ENCODE measurements at places on chromosomes 13 and 19.

- H3K4me3 ChIP-seq, result no peak overlapping the region
- H3K27me3 ChIP-seq, result no peaks in the 10 kb centered on the region
These were observed 70.9 kb downstream of the TM9SF2 start for GRCh38 chr13:99572131-99572530.

- peak overlapping the region; percentile 53 for H3K27ac ChIP-seq
- H3K27me3 ChIP-seq, result no peaks in the 10 kb centered on the region
- peak overlapping the region; percentile 69 for H3K4me3 ChIP-seq
- peaks cover 19% of the 10 kb centered on the region for H3K36me3 ChIP-seq
These were observed 657 bp downstream of the ZNF550 start for GRCh38 chr19:57559008-57559403.

- H3K4me1 ChIP-seq, result no peaks in the 10 kb centered on the region
- no peak overlapping the region for H3K27ac ChIP-seq
- no peak overlapping the region for H3K4me3 ChIP-seq
- no peak for DNase-seq
- no peaks in the 10 kb centered on the region for H3K27me3 ChIP-seq
These were observed 845.9 kb upstream of the PCDH9 start for GRCh38 chr13:68076046-68076445.

DNA sequence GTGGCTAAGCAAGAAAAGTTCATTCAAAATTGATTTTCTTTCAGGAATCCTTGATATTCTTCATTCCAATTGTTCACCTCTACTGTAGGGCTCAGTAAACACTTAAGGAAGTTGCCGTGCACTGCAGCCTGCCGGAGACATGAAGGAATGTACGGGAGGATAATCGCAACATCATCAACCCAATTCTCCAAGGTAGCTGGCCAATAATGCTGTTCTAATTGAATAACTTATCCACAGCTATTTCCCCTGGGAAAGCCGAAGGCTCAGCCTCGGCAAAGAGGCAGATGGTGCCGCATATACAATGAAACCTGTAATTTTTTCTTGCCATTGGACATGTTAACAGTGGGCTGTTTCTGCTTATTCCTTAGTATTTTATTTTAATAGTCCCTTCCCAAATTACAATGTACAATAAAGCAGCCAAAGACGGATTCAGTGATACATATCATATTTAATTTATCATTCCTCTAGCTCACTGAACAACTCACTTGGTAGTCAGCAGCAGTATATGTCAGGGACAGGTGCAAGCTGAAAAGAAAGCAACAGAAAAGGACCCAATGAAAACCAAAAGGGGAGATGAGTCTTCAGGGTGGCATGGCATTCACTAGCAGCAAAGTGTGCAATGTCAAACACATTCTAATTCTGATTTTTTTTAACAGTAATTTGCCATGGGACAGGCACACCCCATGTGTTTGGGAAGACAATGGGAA is 420.5 kb upstream of the KLF12 start:
- H3K27ac ChIP-seq, result no peak overlapping the region
- no peak overlapping the region for H3K4me3 ChIP-seq
- no peak for DNase-seq
- H3K27me3 ChIP-seq, result no peaks in the 10 kb centered on the region
- no peaks in the 10 kb centered on the region for H3K36me3 ChIP-seq
- no peaks in the 10 kb centered on the region for H3K4me1 ChIP-seq

GRCh38 chr13:23847497-23847896 is 41.7 kb downstream of the MIPEP start:
- peaks cover 33% of the 10 kb centered on the region for H3K4me1 ChIP-seq
- H3K27me3 ChIP-seq, result no peaks in the 10 kb centered on the region
- H3K27ac ChIP-seq, result no peak overlapping the region
- no peak for DNase-seq
- H3K4me3 ChIP-seq, result no peak overlapping the region
- no peaks in the 10 kb centered on the region for H3K36me3 ChIP-seq

- DNase-seq, result no peak
- H3K4me1 ChIP-seq, result no peaks in the 10 kb centered on the region
- H3K36me3 ChIP-seq, result no peaks in the 10 kb centered on the region
- no peak overlapping the region for H3K4me3 ChIP-seq
These were observed 254.7 kb upstream of the SGCG start for GRCh38 chr13:22925881-22926747.

GRCh38 chr19:53530622-53531021 is 7.3 kb upstream of the ZNF331 start:
- DNase-seq, result no peak
- no peak overlapping the region for H3K4me3 ChIP-seq
- H3K27me3 ChIP-seq, result no peaks in the 10 kb centered on the region
- no peak overlapping the region for H3K27ac ChIP-seq
- H3K4me1 ChIP-seq, result no peaks in the 10 kb centered on the region

GRCh38 chr19:570251-570686 is 2.1 kb upstream of the BSG start:
- DNase-seq, result no peak
- no peak overlapping the region for H3K27ac ChIP-seq
- H3K36me3 ChIP-seq, result no peaks in the 10 kb centered on the region

DNA sequence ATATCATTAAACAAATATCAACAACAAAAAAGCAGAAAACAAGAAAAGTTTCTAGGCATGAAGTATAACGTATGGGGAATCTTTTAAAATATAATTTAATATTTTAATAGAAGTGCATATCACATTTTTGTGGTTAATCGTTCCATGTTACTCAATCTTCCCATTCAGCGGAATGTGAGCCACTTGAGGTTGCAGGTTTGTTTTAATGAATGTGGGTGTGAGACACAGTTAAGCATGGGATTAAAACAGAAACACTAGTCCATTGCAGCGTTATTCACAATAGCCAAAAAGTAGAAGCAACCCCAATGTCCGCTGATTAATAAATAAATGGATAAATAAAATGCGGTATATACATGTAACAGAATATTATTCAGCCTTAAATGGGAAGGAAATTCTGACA is 146.0 kb downstream of the NDFIP2 start:
- DNase-seq, result no peak
- H3K4me1 ChIP-seq, result peaks cover 21% of the 10 kb centered on the region
- H3K36me3 ChIP-seq, result no peaks in the 10 kb centered on the region

DNA sequence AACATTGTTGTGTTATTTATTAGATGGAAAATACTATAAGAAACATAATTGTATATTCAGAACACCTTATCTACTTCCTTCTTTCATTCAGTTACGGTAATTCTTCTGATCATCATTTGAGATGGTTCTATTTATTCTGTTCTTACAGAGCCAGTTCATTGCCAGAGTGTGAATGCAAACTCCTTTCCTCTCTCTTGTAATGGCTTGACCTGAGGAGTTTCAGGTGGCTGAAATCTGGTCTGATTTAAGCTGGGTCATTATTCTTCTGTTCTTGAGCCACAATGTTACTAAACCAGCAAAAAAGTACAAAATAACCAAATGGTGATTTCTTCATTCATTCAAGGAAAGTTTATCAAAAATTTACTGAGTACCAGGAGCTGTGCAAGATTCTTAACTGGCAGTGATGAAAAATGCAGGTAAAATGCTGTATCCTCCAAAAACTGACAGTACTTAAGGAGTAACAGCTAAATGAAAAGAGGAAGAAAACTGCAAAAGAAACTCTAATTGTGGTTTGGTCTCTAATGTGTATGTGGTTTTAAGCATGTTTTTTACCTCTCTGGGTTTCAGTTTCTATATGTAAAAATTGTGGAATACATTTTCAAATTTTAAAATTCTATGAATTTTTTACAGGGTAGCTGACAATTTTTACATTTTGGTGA is 182.4 kb upstream of the UFM1 start:
- H3K4me3 ChIP-seq, result no peak overlapping the region
- H3K4me1 ChIP-seq, result no peaks in the 10 kb centered on the region
- DNase-seq, result no peak

DNA sequence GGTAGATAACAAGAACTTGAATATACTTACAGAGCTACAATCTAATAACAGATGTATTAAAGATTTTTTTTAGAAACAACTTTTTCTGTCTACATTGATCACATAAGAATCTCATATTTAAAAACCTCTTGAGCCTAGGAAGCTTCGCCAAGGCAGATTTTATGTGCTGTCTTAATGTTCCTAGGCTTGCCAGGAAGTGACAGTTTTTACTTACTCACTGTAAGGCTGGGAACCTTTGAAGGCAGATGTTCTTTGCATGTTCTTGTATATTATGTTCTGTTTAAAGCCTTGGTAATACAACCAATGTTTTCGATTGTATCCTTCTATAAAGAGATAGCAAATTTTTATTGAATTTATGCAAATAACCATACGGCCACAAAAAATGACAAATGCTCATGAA is 492.7 kb downstream of the GPC5 start:
- H3K27ac ChIP-seq, result no peak overlapping the region
- H3K27me3 ChIP-seq, result no peaks in the 10 kb centered on the region
- no peak overlapping the region for H3K4me3 ChIP-seq
- H3K36me3 ChIP-seq, result no peaks in the 10 kb centered on the region

- H3K4me3 ChIP-seq, result no peak overlapping the region
- H3K36me3 ChIP-seq, result no peaks in the 10 kb centered on the region
- no peaks in the 10 kb centered on the region for H3K4me1 ChIP-seq
- no peak overlapping the region for H3K27ac ChIP-seq
- DNase-seq, result no peak
These were observed 10.6 kb downstream of the FCGBP start for GRCh38 chr19:39923862-39924261.

- H3K4me1 ChIP-seq, result no peaks in the 10 kb centered on the region
- no peak overlapping the region for H3K27ac ChIP-seq
- no peak for DNase-seq
- H3K4me3 ChIP-seq, result no peak overlapping the region
- H3K27me3 ChIP-seq, result no peaks in the 10 kb centered on the region
- no peaks in the 10 kb centered on the region for H3K36me3 ChIP-seq
These were observed 11.7 kb upstream of the MTIF3 start for GRCh38 chr13:27461940-27462584.

GRCh38 chr13:76934671-76935070 is 13.6 kb upstream of the ACOD1 start:
- no peak overlapping the region for H3K27ac ChIP-seq
- peaks cover 24% of the 10 kb centered on the region for H3K4me1 ChIP-seq
- no peaks in the 10 kb centered on the region for H3K27me3 ChIP-seq
- no peaks in the 10 kb centered on the region for H3K36me3 ChIP-seq
- H3K4me3 ChIP-seq, result no peak overlapping the region

- no peak overlapping the region for H3K27ac ChIP-seq
- H3K27me3 ChIP-seq, result no peaks in the 10 kb centered on the region
- no peak for DNase-seq
- peaks cover 36% of the 10 kb centered on the region for H3K36me3 ChIP-seq
These were observed 8.1 kb upstream of the FKRP start for GRCh38 chr19:46737761-46738171.

GRCh38 chr19:31413353-31413752 is 64.1 kb upstream of the TSHZ3 start:
- H3K36me3 ChIP-seq, result no peaks in the 10 kb centered on the region
- DNase-seq, result no peak
- H3K27me3 ChIP-seq, result no peaks in the 10 kb centered on the region
- peaks cover 11% of the 10 kb centered on the region for H3K4me1 ChIP-seq

GRCh38 chr13:21048901-21049698 is 12.3 kb downstream of the LATS2 start:
- no peak overlapping the region for H3K27ac ChIP-seq
- H3K4me3 ChIP-seq, result no peak overlapping the region
- DNase-seq, result no peak
- peaks cover 6% of the 10 kb centered on the region for H3K4me1 ChIP-seq
- H3K27me3 ChIP-seq, result no peaks in the 10 kb centered on the region

GRCh38 chr13:58087566-58087965 is 456.0 kb downstream of the PCDH17 start:
- H3K27me3 ChIP-seq, result no peaks in the 10 kb centered on the region
- H3K27ac ChIP-seq, result no peak overlapping the region
- H3K4me3 ChIP-seq, result no peak overlapping the region
- H3K36me3 ChIP-seq, result no peaks in the 10 kb centered on the region

Data from keratinocyte (primary cell).